ENCODE measurements at places on chromosomes 1 and 21.

- peak; percentile 9 for DNase-seq
These were observed 520 bp upstream of the MR1 start for GRCh38 chr1:181033128-181033798.

DNA sequence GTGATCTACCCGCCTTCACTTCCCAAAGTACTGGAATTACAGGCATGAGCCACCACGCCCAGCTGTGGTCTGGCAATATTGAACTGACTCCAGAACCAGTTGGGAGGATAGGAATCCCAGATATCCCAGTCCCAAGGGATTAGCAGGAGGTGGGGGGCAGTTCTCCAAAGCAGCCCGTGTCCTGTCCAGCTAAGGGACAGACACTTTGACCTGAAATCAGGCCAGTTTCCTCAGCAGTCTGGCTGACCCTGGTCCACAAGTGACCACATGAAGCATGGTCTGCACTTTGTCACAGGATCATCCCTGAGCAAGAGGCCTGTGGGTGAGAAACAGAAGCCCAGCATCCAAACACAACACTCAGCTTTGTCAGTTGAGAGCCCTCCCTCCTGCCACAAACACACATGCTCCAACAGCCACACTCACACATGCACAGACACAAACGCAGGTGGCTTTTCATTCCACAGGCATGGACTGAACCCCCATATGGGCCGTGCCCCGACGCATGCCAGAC lies 2.7 kb upstream of the FDPS start:
- DNase-seq, result no peak

DNA sequence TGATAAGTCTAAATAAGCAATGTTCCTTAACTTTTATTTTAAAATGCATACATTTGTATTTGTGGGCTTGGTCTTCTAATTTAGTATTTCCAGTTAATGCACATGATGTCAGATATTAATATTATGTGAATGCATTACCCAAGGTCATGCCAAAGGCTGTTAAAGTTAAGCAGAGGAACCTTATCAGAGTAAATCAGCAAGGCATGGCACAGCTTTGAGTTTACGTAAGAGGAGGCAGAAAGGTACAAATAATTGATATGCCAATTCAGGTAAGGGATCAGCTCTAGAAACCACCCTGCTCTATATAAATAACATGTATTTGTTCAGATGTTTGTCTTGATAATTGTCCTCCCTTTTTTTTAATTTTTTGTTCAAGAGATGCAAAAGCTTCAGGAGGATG lies 64.5 kb upstream of the CHRM3 start:
- no peak for DNase-seq

GRCh38 chr1:172875892-172876291 lies 174.8 kb downstream of the TNFSF18 start:
- no peak for DNase-seq

DNA sequence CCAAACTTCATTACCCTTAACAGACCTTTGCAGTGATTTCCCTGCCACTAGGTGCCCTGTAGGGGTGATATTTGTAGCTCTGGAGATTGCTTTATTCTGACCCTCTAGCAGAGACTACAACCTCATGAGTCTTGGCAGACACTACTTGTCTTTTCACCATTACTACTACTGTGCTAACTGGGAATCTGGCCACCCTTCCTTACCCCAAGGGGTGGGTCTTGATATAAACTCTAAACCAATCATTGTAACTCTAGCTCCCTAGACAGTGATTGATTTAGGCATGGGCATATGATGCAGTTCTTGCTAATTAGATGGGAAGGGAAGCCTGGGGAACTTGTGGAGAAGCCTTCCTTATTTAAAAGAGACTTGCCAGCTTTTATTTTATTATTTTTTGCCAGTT lies 3.9 kb downstream of the KPNA6 start:
- DNase-seq, result no peak

- DNase-seq, result peak; percentile 80
These were observed at the start of gene LCK for GRCh38 chr1:32250893-32251716. LCK (plus strand) TSS chr1:32251265; CDS start chr1:32274330, 23,065 bp downstream.

DNA sequence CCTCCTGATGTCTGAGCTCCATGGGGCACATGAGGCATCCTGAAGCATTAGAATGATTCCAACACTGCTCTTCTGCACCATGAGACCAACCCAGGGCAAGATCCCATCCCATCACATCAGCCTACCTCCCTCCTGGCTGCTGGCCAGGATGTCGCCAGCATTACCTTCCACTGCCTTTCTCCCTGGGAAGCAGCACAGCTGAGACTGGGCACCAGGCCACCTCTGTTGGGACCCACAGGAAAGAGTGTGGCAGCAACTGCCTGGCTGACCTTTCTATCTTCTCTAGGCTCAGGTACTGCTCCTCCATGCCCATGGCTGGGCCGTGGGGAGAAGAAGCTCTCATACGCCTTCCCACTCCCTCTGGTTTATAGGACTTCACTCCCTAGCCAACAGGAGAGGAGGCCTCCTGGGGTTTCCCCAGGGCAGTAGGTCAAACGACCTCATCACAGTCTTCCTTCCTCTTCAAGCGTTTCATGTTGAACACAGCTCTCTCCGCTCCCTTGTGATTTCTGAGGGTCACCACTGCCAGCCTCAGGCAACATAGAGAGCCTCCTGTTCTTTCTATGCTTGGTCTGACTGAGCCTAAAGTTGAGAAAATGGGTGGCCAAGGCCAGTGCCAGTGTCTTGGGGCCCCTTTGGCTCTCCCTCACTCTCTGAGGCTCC lies 11.1 kb upstream of the RASSF5 start:
- no peak for DNase-seq

DNA sequence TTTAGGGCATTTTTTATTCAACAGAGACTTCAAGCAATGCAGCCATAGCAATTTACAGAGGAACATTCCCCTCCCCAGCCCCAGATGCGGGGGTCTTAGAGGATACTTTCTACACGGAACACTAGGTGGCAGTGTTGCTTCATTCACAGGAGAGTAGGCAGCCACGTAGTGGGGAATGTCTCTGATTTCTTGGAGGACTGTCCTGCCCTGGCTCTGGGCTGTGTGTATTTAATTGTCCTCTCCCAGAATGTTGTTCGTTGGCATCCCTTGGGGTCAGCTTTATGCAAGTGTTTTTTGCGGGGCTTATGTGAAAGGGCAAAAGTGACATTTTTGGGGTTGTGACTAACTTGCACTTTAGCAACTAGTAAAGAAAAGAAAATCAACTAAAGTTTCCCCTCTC lies 96.9 kb downstream of the PAPPA2 start:
- DNase-seq, result peak; percentile 10

DNA sequence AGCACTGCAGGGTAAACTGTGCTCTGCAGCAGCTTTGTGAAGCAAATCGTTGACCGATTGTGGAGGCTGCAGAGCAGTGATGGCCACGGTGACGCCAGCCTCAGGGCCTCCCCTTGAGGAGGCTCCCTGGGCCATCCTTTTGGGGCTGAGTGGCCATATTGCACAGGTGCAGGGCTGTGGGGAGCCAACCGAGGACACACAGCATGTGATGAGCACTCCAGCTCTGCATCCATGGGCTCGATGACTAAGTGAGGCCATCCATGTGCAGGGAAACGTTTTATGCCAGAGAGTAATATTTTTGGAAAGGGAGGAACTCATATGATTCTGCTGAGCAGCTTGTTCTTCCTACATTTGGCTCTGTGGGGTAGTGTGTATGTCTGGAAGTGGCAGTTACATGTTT lies 24.6 kb downstream of the KCNK1 start:
- DNase-seq, result no peak

DNA sequence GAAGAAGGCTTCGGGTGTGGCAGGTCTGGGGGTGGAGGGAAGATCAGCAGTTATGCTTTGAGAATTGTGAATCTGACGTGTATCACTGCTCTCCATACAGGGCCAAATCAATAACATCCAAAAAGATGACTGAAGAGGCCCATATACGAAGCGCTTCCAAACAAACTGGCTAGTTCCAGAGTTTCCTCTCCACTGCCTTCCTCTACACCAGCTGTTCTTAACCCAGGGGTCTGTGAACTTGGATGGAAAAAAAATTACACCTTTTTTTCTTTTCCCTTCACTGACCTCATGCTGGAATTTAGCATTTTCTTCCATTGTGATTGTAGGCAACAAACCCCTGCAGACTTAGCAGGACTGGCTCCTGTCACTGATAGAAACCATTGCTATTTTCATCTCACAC lies 77.1 kb upstream of the NBL1 start:
- no peak for DNase-seq

- DNase-seq, result peak; percentile 24
These were observed 2.9 kb downstream of the LMO4 start for GRCh38 chr1:87331365-87332241.

DNA sequence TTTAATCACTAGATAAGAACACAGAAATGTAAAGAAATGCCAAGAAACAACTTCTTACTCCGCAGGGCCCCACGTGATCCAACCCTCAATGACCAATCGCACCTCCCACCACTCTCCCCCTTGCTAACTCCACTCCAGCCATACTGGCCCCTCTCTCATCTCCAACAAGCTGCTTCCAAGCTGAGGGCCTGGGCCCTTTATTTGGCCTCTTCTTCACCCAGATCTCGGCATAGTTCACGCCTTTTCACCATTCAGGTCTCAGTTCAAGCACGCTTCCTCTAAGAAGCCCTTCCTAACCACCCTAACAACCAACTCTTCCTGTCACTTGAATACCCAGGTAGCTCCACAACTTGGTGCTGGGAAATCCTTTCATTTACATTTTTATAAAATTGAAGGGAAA lies 110.7 kb downstream of the TGFBR3 start:
- DNase-seq, result no peak

DNA sequence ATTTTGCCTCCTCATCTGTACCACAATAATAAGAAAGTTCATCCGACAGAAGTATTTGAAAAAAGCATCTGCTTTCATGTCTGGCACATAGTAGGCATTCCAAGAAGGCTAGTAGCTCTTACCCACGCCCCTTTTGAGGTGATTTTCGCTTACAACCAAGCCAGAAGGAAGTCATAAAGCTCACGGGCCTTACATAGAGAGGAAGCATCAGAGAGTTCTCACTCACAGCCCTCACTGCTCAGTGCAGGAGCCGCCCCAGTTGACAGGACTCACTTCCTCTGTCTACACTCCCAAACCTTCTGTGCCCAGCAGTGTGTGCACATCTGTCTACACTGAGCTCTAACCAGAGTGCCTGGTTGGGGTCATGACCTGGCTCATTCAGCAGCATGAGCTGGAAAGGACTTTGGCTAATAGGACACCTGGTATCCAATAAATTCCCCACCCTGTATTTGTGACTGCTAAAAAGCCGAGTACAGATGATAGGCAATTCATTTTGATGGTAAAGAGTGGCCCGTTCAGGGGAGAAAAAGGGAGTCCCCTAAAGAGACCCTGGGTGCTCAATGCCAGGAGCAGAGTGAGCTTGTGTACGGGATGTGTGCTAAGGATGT lies 36.8 kb upstream of the DUSP10 start:
- no peak for DNase-seq

DNA sequence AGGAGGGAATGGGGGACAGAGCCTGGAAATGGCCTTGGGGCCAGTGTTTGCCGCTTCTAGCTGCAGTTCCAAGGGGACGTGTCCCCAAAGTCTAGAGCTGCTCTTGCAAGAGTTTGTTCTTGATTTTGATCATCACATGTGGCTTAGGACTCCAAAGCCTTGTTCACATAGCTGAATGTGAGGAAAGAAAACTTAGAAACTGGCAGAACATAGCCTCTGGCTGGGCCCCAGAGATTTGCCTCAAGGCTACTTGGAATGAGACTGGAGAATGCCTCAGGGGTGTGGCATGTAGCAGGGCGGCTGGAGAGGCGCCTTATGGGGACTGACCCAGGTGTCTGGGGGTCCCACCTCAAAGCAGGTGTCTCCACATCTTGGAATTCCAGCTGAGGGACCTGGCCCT lies 2.3 kb downstream of the PDXK start:
- no peak for DNase-seq

- no peak for DNase-seq
These were observed 254.8 kb upstream of the GREM2 start for GRCh38 chr1:240866724-240867123.

DNA sequence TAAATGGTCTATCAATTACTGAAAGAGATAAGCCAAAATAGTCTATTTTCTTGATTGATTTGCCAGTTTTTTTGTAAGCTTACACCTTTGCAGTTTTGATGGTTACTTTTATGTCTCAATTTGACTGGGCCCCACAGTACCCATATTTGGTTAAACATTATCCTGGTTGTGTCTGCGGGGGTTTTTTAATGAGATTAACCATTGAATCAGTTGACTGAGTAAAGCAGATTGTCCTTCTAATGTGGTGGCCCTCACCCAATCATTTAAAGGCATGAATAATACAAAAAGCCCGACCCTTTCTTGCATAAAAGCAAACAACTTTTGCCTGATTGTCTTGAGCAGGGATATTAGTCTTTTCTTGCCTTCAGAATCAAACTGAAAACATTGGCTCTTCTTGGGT lies 650.0 kb upstream of the RGS18 start:
- DNase-seq, result no peak

DNA sequence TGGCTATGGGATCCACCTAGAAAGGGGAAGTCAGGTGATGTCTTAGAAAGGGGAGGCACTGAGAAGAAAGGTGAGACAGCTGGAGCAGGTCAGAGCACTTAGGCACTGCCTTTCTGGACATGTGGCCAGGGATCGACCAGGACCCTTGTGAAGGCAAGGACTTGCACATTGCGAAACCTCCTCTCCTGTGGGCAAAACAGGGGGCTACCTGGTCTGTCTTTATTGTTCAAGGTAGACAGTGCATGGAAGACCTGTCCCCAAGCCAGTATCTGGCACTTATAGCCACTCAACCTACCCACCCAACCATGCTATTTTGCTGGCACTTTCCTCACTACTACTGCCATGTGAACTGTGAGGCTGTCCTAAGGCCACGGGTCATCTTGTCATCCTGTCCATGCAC lies 67.2 kb downstream of the NAV1 start:
- DNase-seq, result no peak

GRCh38 chr1:23977187-23977853 lies 2.8 kb downstream of the SRSF10 start:
- no peak for DNase-seq

DNA sequence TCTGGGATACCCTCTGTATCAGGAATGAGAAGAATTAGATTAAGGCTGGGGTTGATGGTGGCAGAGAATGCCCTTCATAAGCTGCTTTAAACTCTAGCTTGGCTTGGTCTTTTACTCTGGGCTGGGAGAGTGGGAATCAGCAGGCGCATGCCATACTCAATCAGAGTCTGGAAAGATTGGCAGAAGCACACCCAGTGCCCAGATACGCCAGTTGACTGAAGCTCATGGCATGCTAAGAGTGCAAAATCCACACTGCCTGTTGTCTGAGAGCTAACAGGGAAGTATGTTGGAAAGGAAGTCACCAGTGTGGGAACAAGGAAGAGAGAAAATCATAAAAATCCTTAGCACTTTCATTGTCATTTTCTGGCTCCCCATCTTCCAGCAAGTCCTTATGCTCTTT lies 53.0 kb downstream of the HMCN1 start:
- DNase-seq, result no peak

- DNase-seq, result no peak
These were observed 38.9 kb upstream of the DMRTB1 start for GRCh38 chr1:53420341-53420740.

GRCh38 chr1:117664314-117664713 lies 58.5 kb downstream of the TENT5C start:
- DNase-seq, result peak; percentile 72

DNA sequence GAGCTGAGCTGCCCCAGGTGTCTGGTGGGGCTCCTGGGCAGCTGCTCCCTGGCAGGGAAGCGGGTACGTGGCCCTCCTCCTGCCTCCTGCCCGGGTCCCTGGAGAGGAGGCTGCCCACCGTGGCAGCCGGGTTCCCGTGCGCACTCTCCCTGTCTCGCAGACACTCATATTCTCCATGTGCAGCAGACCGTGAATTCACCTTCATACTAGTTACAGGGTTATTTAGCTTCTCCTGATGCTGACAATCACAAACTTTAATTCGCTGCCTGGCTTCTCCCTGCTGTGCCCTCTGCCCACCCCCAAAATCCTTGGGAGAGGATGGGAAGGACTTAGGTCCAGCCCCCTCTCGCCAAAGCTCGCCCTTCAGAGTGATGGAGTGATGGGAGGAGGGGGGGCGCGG lies 95.3 kb downstream of the CASZ1 start:
- no peak for DNase-seq
